ENCODE measurements at places on chromosomes 5 and 9. TPM values are rescaled to one million over a fixed set of nuclear protein-coding genes. Genes with fewer than 3 reads are reported as not detected.

SEMA6A gene
- 66.6 TPM for total RNA-seq

MSX2 gene
- total RNA-seq, result 0.63 TPM

ASS1 gene
- 36.8 TPM for total RNA-seq

CNTFR gene
- total RNA-seq, result 78.8 TPM

ZNG1E gene
- total RNA-seq, result 101 TPM

BASP1 gene
- 387 TPM for total RNA-seq

ENTREP1 gene
- 68.4 TPM for total RNA-seq

CDC26 gene
- total RNA-seq, result 19.7 TPM

DDX4 gene
- 1.0 TPM for total RNA-seq

IFNA21 gene
- not detected for total RNA-seq

ZFYVE16 gene
- 144 TPM for total RNA-seq

PLAC8L1 gene
- 2.6 TPM for total RNA-seq

CERCAM gene
- total RNA-seq, result 185 TPM

UBAP1 gene
- 52.9 TPM for total RNA-seq

SOX30 gene
- total RNA-seq, result 0.50 TPM

GABBR2 gene
- 125 TPM for total RNA-seq

NTRK2 gene
- total RNA-seq, result 494 TPM

SPATA31C2 gene
- 0.18 TPM for total RNA-seq

LCN9 gene
- not detected for total RNA-seq

ISL1 gene
- total RNA-seq, result not detected

TAF11L5 gene
- total RNA-seq, result not detected

KCNN2 gene
- 26.8 TPM for total RNA-seq

EFNA5 gene
- 73.0 TPM for total RNA-seq

HEMGN gene
- total RNA-seq, result not detected

DMXL1 gene
- total RNA-seq, result 80.8 TPM

ABITRAM gene
- 21.5 TPM for total RNA-seq

DROSHA gene
- total RNA-seq, result 76.3 TPM

CCDC192 gene
- total RNA-seq, result not detected

NMUR2 gene
- total RNA-seq, result 0.28 TPM

PFN3 gene
- total RNA-seq, result not detected

NKD2 gene
- 15.1 TPM for total RNA-seq

SLC36A3 gene
- not detected for total RNA-seq

DMRT3 gene
- total RNA-seq, result 5.7 TPM

PCDHAC2 gene
- 19.1 TPM for total RNA-seq

RLN1 gene
- 0.57 TPM for total RNA-seq

NRG2 gene
- 10.7 TPM for total RNA-seq

DIPK1B gene
- 40.3 TPM for total RNA-seq
